ENCODE measurements at places on chromosomes 7 and 10.
A peak's percentile ranks its signal among the peaks of the same experiment; 100 is the strongest.

GRCh38 chr7:30117896-30118295, 16.9 kb upstream of the MTURN start:
- DNase-seq: no peak

DNA sequence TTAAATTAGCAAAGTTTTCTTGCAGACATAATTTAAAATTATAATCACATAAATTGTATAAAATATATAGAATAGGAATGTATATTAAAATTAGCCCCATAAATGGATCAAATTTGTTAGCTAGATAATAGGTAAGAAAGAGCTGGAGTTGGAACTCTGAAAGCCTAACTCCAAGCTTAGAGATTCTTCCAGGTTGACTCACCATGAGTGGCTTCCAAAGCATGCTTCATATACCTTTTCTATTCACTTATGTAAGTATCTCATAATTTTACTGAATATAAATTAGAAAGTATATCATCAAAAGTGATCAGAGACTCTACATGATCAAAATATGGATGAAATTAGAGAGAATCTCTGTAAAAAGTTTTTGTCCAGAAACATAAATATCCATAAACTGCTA, 320.7 kb upstream of the MAGI2 start:
- no peak for DNase-seq

- no peak for DNase-seq
Observed at GRCh38 chr7:150787321-150788281, 12.6 kb downstream of the TMEM176B start.

DNA sequence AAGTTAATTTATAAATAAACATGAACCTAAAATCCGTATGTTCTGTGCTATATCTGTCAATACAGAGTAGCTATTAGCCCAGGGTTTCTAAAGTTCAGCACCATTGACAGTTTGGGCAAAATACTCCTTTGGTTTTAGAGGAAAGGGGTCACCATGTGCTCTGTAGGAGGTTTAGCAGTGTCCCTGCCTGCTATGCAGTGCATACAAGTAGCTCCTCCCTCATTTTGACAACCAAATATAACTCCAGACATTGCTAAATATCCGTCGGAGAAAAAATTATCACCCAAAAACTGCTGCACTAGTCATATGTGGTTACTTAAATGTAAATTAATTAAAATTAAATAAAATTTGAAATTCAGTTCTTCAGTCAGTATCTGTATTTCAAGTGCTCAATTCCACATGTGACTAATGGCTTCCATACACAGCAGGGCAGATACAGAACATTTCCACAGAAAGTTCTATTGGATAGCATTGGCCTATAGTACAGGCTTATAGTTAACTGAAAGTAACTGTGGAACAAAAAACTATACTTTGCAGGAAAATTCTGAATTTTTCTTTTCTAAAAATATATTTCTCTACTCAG, 6.4 kb downstream of the UPF2 start:
- no peak for DNase-seq

DNA sequence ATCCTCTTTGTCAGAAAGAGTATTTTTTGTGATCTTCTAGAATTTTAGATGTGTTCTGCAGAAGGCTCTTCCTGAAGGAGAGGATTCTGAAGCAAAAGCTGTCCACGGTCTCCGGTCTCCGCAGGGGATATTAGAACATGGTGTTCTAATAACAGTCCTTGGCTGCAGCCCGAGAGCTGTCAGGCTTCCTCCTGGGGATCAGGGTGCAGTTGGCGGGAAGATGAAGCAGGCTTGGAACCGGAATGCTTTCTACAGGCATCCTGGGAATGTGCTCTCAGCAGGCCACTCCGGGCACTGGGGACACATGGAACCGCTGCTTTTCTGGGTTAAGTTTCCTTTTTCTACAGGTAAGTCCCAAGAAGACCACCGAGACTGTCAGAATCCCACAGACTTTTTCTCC, 118.6 kb upstream of the PARD3 start:
- DNase-seq: no peak

DNA sequence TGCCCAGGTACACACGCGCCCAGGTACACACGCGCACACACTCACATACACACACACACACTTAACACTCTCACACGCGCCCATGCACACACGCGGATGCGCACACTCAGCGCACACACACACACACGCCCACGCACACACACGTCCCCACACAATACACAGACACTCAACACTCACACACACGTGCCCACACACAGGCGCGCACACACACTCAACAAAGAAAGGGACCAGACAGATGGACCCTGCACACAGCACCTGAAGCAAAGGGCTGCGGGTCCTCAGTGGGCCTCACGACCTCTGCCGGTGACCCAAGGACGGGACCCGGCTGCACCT, 257.4 kb downstream of the ZMYND11 start:
- no peak for DNase-seq

DNA sequence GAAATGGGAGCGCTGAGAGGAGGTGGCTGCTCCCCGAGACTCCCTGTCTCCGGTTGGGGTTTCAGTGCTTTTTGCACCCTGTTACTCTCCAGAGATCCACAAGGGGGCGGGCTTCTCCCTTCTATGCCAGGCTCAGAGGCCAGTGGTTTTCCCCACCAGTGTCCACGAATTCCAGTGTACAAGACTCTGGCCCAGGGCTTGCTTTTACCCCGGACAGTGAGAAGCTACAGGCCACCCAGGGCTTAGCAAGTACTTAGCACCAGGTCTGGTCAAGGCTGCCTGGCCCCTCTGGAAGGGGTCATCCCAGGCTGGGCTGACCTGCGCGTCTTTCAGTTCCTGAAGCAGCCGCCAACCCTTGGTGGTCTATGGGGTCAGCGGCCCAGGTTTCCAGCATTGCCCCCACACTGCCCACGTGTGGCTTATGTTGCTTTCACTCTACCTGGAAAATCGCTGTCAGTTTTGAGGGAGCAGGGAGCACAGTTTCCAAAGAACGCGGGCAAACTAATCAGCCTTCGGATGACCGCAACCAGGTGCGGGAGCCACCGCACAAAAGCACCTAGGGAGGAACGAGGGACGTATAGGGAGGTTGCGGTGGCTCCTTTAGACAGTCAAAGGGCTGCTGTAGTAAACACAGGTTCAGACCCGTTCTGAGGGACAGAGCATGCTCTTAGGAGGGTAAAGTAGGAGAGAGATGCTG, 6.8 kb downstream of the CYP26A1 start:
- peak; percentile 19 for DNase-seq

DNA sequence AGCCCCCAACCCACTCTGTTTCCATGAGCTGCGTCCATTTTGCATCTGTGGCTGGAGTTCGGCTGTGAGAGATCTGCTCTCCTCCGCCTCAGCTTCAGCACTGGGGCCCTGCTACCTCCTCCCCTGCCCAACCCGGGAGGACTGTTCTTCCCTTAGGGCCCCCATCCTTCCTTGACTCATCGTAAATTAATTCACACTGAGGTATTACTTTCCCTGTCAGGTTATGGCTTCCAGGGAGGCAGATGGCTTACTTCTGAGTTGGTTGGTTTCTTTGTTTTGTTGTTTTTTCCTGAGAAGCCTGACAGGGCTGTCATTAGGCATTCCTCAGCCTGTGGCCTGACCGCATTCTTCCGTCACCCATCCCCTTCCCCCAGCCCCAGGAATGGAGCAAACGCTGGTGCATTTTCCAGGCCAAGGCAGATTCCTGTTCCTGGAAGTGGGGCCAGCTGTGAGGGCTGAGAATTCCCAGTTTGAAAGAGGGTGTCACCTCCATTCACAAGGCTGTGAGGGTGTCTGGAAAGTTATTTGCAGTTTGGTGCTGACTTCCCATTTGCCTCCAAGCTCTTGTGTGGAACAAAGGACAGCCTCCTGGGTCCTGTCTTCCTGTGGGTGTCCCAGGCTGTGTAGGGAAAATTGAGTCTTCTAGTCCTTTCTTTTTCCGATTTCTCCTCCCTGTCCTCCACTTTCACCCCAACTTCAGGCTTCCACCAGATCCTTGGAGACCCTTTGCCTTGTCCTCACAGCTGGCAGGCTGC, 11.7 kb downstream of the CPA5 start:
- no peak for DNase-seq

DNA sequence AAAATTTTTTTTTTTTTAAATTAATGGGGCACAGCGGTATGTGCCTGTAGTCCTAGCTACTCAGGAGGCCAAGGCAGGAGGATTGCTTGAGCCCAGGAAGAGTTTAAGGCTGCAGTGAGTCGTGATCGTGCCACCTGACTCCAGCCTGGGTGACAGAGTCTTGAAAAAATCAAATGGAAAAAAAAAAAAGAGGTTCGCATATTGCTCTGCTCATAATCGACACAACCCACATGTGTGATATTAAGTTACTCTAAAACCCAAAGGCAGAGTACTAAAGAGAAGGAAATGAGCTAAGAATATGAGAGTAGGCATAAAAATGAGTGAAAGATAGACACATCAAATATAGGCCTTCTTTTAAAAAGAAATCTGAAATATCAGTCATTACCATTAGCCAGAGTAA, 66.3 kb downstream of the IGF2BP3 start:
- no peak for DNase-seq

GRCh38 chr7:74455928-74456327, 2.2 kb downstream of the GTF2IRD1 start:
- no peak for DNase-seq

- no peak for DNase-seq
Observed at GRCh38 chr7:71746006-71746405, 614.1 kb downstream of the GALNT17 start.

DNA sequence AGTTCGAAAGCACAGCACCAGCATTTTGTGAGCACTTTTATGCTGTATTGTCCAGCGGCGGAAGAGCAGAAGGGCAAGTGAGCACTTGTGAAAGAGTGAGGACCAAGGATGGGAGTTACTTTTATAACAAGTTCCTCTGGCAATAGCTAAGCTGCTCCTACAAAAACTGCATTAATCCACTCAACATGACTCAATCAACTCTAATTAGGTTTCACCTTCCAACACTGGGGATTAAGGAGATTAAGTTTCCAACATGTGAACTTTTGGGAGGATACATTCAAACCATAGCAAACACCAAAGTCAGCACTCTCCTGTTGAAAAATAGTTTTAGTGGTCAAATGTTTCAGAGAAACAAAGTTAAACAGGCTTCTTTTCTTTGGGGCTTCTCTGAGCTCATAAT, 844.5 kb downstream of the REEP3 start:
- DNase-seq: no peak

DNA sequence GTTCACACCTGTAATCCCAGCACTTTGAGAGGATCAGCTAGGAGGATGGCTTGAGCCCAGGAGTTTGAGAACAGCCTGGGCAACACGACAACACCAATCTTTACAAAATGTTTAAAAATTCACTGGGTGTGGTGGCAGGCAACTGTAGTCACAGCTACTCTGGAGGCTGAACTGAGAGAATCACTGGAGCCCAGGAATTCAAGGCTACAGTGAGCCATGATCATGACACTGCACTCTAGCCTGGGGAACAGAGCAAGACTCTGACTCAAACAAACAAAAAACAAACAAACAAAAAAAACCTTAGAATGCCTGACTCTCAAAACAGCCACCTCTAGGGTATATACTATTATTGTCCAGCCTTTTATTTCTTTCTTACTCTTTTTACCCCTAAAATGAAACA, 56.5 kb upstream of the PAPSS2 start:
- no peak for DNase-seq

DNA sequence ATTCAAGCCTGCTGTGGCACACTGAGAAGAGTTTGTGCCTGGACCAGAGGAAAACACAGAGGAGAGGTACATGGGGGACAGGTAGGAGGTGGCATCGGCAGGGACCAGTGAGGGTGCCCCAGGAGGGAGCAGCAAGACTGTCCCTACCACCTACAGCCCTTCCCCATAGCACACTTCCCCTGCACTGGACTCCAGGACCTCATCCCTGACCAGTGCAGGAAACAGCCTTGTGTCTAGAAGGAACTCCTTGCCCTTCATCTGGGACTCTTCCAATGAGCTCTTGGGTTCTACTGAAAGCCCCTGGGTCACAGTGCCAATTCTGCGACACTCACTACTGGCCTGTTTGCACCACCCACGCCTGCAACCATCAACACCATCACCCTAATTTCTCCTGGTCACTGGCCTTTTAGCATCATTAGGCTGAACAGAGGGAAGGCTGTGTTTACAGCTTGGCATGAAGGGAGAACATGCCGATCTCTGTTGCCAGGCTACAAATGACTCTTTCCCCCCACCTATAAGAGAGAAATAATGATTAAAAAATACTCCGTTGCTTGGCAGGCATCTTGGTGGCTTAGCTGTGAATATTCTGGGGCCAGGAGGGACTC, 371.9 kb upstream of the ZMIZ1 start:
- no peak for DNase-seq

DNA sequence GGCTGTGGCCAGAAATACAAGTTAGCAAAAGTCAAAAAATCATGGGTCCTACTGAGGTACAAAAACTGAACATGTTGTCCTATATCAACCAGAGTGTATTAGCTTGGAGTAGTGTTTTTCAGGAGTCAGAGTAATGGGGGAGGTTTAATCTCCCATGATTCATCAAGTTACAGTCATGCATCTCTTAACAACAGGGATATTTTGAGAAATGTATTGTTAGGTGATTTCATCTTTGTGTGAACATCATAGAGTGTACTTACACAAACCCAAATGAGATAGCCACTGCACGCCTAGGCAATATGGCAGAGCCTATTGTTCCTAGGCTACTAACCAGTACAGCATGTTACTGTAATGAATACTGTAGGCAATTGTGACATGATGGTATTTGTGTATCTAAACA, 14.9 kb upstream of the TES start:
- DNase-seq: no peak

DNA sequence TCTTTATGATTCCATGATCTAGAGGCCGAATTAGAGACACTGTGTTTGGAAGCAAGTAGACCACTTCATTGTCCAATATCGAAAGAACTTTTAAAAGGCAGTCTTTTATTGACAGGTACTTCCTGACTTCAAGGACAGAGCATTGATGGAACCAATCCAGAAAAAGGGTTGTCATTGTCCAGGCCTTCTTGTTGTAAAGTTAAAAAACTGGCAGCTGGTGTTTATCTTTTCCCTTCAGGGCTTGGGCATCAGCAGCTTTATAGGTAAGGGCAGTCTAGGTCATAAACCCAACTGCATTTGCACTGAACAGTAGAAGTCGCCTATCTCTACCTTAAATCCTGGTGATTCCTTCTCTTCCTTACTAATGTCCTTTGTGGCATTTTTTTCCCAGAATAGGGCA, 95.6 kb downstream of the ST7 start:
- DNase-seq: no peak

GRCh38 chr10:63467841-63468240, 2.1 kb upstream of the JMJD1C start:
- no peak for DNase-seq

DNA sequence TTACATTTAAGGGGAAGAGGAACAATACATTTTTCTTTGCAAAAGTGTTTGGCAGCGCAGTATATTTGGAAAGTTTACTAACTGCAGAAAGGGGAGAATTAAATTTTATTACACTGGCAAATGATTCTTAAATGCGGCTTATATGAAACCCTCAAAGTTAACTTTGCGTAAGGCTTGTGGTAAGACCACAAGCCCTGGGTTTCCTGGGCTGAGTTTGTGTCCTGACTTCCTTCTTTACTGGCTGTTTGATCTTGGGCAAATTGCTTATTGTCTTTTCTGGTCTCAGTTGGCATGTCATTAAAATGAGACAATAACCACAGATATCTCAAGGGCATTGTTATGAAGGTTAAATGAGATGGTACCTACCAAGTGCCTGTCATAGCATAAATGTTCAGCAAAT, 106.8 kb downstream of the GLRX3 start:
- DNase-seq: no peak
